Central memory CD8-positive, alpha-beta T cell (primary cell): ENCODE measurements at places on chromosomes 1 and 21.

GRCh38 chr1:208387908-208388811 lies 144.0 kb upstream of the PLXNA2 start:
- DNase-seq = no peak

GRCh38 chr1:210291786-210292230 lies 36.9 kb upstream of the HHAT start:
- no peak for DNase-seq

DNA sequence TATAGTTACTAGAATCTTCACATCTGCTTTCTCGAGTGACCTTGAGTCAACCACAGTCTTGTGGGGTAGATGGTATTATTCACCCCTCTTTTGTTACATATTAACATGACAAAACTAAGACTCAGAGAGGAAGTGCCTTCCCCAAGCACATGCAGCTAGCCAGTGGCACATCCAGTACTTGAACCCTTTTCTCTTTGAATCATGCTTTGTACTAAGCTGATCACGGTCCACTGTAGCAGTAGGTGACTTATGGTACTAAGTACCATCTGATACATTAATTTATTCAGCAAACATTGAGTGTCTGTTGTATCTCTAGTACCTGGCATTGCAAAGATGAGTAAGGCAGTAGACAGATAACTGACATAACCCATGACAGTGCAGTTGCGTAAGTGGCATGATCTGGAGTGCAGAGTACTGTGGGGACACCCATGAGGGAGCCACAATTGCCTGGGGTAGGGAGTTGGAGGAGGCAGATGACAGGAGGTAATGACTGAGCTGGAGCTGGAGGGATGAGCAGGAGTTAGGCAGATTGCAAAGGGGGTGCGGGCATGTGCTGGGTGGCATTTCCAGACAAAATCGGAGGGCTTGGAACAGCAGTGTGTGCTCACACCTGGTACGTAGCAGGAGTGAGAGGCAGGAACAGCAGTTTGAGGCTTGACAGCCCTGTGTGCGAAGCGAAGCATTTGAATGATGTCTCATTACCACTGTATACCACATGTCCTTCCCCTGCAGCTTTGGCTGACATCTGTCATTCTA lies 29.8 kb downstream of the UCK2 start:
- no peak for DNase-seq

DNA sequence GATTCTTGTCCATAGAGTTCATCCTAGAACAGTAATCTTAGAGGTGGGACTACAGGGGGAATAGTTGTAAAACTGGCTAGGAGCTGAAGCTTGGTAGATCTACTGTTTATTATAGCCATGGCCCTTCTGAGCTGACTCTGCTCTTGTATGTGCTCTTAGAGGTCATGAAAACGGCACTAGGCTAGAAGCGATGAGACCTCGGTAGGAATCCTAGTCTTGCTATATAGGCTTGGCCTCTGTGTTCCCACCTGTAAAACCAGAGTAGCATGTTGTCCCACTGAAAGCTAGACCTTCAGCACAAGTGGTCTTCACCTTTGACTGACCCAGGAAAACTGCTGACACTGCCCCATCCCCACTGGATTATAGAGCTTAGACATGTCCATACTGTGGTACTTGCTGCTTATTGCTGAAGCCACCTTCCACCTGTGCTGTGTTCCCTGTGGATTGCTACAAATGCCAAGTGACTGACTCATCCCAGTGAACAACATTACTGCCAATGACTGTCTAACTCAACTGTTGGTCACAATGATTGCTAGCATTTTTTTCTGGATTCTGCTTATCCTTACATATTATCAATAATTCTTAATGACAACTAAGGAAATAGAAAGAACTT lies 23.0 kb upstream of the PIGC start:
- DNase-seq = no peak

- no peak for DNase-seq
Observed at GRCh38 chr1:216176970-216177369, 246.3 kb downstream of the USH2A start.

DNA sequence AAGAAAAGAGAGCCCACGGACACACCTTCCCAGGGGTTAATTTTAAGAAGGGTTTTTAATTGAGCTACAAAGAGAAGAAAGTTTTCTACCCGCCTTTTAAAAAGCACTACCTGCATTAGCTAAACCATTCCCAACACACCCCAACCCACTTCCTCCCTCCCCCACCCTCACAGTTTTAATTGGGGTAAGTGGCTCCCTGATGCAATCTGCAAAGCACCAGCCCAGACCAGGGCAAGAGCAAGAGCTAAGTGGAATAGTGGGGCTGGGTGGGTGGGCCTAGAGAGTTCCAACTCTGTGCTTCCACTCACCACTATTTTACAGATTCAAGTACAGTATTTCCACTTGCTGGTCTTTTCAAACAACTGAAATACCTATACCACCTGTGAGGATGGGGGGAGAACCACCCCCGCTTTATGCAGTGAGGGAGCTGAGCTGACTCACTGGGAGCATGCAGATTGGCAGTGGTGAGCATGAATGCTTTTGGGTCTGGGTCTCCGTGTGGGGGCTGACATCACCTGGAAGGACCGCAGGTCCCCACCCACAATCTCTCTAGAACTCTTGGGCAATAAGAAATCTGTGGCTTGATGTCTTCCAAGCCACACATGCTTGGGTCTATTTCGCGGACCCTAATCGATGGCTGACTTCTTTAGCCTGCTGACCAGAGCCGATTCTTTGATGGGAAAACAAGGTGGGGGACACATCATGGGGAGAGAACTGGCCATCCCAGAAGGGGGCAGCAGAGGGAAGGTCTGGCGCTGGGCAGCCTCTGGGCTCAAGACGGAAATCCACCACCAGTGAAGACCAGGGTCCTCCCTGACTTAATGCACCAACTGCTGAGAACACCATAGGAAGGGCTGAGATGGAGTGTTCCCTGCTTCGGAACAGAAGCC lies 95.5 kb downstream of the SSBP3 start:
- no peak for DNase-seq

DNA sequence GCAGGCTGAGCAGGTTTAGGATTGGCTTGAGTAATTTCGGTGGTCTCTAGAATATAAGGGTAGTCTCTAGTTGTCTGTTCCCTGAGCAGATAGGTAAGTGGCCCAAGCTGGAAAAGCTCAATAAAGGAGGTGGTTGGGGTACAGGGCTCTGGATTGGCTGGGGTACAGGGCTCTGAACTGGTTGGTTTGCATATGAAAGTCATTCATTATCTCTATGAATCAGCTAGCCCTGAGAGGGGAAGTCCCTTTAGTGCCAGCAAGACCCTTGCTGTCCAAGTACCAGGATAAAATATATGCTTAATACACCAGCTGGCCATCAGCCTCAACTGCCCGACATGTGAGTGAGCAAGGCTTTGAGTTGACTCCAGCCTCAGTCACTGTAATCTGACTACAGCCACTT lies 93.0 kb downstream of the ZBTB18 start:
- DNase-seq = no peak

DNA sequence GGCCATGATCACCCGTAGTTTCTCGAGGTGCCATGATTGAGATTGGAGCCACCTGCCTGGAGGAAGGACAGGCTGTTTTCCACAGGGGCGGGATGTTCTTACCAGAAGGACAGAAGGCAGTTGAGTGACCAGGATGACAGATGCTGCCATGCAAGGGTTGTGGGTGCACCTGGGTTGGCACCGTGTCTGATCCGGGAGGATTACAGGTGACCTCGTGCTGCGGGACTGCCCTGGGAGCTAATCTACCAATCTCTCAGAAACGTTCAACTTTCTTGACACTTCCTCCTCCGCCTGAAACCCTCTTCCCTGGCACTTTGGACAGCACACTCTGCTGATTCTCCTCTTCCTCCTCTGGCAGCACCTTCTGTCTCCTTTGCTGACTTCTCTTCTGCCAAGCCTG lies 13.8 kb upstream of the SLC6A9 start:
- no peak for DNase-seq

- no peak for DNase-seq
Observed at GRCh38 chr1:113617438-113618141, 141.7 kb downstream of the PHTF1 start.

GRCh38 chr1:21631944-21632887 lies 36.9 kb downstream of the RAP1GAP start:
- no peak for DNase-seq

GRCh38 chr21:33844104-33844889 lies 71.3 kb downstream of the ATP5PO start:
- no peak for DNase-seq

DNA sequence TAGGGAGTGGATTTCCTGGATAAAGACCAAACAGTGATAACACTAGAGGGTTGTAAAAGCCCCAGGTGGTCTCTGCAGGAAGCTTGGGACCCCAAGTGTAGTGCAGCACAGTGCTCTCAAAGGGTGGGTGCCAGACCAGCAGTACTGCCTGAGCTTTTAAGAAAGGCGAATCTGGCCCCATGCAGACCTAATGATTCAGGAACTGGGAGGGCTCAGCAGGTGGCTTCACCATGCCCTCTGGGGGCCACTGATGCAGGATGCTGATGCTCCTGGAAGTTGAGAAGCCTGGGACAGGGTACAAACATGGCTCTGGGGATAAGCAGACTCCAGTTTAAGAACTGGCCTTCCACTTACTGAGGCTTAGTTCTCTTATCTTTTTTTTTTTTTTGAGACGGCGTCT lies 29.1 kb upstream of the NEK2 start:
- DNase-seq = no peak

DNA sequence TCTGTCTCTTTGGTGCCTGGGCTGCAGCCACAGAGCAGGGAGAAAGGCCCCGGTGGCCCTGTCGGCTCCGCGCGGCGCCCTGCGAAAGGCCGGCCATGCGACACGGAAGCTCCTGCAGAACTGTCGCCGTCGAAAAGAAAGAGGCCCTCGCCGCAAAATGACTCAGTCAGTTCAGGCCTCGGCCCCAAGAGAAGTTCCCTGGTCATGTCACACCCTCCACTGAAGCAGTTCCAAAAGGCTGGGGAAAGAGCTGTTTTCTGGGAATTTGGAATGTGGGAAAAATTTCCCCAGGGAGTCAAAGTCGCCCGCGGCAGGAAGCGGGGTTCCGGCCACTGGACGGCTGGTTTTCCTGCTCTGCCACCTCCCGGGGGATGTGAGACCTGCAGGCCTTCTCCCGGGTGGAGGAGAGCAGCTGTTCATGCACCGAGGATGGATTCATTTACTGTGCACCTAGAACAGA lies 115.8 kb upstream of the ZNF678 start:
- no peak for DNase-seq

- no peak for DNase-seq
Observed at GRCh38 chr1:32774950-32775634, 42.1 kb downstream of the YARS1 start.

DNA sequence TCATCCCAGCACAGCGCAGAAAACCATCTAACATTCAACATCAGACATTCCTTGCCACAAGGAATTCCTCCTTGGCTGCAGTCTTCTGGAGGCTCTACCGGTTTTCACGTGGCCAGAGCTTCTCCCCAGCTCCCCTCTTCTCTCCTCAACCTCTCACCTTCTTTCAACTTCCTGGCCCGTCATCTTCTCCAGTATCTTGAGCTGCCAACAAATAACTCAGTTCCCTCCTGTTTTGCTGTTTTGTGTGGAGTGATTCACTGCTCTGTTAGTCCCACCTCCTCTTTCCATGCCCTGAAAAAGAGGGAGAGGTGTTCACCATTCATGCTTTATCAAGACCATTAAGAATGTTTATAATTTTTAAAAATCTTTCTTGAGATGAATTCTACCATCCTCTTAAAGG lies 32.6 kb downstream of the PIGM start:
- no peak for DNase-seq

DNA sequence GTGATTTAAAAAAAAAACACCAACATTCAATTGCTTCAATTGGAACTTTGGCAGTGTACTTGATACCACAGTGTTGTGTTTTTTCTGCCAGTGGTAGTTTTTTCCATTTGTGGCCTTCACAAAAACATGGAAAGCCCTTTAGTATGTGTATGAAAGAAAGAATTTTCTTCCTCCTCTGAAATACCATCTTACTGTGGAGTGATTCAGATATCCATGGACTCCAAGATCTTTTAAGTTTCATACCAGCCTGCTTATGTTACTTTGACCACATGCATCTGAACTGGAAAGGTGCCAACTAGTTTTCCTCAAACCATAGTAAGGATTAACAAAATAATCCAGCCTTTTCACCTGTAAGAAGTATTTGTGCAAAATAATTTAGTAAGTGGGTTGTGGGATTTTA lies 3.4 kb downstream of the PPP2R5A start:
- no peak for DNase-seq

- DNase-seq = no peak
Observed at GRCh38 chr1:219621047-219621786, 8.3 kb upstream of the ZC3H11B start.

- no peak for DNase-seq
Observed at GRCh38 chr1:22815421-22816066, 104.9 kb downstream of the EPHB2 start.

DNA sequence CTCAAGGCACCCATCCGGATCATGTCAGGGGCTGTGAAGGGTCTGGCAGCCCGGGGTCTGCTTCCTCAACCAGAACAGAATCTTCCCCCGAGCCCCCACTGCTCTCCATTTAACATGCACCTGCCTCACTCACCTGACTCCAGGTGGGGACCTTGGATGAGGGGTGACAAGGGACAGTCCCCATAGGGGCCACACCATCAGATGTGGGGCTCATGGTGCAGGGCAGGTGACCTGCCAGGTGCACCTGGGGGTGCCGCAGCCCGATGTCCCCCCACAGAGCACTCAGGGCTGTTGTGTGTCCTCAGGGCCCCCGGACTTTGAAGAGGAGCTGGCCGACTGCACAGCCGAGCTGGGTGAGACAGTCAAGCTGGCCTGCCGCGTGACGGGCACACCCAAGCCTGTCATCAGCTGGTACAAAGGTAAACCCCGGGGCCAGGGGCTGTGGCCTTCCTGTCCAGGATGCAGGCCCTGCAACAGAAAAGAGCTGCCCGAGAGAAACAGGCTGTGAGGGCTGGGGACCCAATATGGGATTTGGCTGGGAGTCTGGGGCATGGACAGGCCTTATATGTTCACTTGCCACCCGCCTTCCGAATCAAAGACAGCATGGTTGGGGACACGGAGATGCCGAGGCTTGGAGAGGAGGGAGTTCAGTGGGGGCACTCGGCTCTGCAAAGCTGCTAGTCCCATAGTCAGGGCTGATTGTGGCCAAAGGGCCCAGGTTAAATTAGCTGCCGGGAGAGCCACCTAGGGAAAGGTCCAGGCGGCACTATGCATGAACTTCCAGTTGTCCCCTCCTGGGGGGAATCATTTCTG lies 64.6 kb downstream of the TRIM11 start:
- no peak for DNase-seq
